ENCODE measurements at places on chromosomes 3 and 15.

DNA sequence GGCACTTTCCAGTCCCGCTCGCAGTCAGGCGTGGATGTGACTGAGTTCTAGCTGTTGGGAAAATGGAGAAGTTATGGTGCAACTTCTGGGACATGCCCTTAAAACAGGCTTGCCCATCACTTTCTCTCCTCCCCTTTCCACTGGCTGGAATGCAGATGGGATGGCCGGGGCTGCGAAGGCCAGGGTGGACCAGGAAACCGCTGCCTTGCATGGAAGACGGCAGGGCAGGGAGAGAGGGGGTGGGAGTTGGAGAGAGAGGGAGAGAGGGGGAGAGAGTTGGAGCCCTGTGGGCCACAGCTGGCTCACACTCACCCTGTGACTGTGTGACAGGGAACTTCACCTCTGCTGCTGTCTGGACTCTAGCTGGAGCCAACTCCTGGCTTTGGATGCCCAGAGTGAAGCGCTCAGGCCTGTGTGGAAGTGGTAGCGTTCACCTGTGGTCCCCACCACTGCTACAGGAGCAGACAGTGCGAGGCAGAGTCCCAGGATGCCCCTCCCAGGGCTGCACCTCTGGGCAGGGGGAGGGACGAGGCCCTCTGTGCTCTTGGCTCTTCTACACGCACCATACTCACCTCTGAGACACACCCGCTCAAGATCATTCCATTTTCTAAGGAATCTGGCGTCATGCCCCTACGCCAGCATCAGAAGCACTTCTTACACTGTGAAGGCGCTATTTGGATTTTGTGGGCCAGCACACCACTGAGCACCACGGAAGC lies 36.6 kb downstream of the KLHL25 start:
- DNase-seq = no peak

- DNase-seq = no peak
These were observed 8.0 kb upstream of the ACAP2 start for GRCh38 chr3:195450731-195451229.

- DNase-seq = no peak
These were observed 44.0 kb upstream of the SMAD6 start for GRCh38 chr15:66658044-66658443.

- no peak for DNase-seq
These were observed 38.0 kb downstream of the MEF2A start for GRCh38 chr15:99603828-99604227.
